Fibroblast of skin of right biceps (primary cell): ENCODE measurements at places on chromosomes 1 and 21.

- DNase-seq, result peak; percentile 81
These were observed 179.9 kb upstream of the FGGY start for GRCh38 chr1:59116920-59117542.

- DNase-seq, result no peak
These were observed 125.9 kb upstream of the IRF2BP2 start for GRCh38 chr1:234735916-234736315.

- DNase-seq, result no peak
These were observed 271.7 kb upstream of the C1orf174 start for GRCh38 chr1:4171480-4172450.

DNA sequence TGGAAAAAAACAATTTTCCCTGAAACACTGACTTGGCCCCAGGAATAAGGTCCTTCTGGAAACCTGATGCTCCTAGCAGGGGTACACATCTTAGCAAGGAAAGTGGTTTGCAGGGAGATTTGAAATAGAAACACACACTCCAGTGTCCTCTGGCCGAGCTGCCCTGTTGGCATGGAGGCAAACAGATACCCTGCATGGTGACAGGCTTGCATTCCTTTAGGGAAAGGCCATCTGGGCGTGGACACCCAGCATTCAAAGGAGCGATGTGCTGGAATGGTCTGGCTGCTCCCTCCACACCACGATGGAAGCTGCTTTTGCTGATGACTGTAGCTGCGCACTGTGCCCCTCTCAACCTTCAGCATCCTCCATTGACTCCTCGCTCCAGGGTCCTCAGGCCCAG lies 41.5 kb upstream of the BCAR3 start:
- DNase-seq, result peak; percentile 45

- peak; percentile 65 for DNase-seq
These were observed 12.6 kb upstream of the RCSD1 start for GRCh38 chr1:167617153-167618147.

DNA sequence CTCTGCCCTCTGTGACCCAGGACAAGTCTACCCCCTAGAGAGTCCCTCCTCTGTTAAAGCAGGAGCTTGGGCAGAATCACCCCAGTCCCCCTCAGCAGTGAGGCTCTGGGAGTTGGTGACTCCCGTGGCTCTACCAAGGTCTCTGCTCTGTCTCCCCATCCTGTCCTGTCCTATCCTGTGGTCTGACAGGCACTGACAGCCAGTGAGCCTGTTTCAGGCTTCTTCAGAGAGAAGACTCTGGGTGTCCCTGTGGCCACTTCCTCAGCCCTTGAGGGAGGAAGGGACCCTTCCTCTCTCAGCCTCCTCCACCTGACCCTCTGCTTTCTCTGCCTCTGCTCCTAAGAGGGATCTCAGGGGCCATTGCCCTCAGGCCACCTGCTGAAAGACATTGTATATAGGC lies 148.7 kb downstream of the FCRL5 start:
- DNase-seq, result no peak

DNA sequence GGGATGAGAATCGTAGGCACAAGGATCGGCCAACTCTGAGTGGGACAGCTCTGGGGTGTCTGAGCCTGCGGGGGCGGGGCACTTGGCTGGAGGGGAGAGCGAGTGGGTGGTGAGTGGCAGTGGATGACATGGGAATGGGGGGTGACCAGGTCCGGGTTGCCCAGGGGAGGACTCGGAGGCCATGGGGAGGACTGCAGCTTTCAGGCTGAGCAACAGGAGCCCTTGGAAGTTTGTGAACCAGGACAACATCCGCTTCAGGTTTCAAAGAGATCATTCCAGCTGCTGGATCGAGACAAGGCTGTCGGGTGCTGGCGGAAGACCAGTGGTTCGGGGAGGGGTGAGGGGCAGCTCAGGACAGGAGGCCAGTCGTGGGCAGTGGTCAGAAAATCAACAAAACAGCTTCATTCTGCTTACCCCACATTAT lies 124.4 kb upstream of the IRF2BP2 start:
- DNase-seq, result no peak

DNA sequence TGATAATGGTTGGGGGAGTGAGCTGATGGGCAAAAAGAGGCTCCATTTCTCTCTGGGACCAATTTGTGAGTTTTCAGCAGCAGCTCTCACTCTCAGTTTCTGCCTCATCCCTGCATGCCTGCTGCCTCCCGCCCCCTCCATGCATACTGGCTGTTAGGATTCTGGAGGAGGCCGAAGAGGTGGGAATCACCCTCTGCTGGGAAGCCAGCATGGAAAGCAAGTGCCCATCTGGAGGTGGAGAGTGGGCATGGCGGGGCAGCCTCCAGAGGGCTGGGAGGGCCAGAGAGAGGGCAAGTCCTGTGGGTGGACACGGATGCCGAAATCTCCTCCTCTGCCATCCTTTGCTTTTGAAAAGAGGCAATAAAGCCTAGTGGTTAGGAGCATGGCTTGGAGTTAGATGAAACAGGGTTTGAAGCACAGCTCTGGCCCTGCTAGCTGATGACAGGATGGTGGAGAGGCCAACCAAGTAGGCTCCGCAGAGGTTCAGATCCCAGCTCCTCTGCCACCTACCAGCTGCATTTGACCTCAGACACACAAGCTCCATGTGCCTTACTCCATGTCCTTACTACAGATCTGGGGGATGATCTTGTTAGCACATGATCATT lies 113.4 kb downstream of the GRIK3 start:
- DNase-seq, result no peak

DNA sequence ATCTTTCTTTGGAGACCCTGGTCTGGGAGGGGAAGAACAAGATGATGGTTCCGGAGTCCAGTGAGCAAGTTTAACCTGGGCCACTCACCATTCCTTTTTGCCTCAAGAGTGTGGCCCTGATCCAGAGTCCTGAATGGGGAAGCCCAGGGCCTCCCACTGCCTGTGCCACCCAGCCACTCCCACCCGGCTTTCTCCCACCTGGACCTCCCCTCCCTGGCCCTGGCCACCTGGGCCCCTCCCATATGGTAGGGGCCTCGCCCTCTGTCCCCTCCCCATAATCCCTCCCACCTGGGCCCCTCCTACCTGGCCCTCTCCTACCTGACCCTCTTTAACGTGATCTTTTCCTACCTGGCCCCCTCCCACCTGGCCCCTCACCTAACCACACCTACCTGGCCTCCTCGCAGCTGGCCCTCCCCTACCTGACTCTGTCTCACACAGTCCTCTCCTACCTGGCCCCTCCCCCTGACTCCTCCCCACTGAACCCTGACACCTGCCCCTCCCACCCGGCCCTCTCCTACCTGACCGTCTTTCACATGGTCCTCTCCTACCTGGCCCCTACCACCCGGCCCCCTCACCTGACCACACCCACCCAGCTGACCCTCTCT lies 220.7 kb upstream of the VAMP3 start:
- DNase-seq, result no peak

DNA sequence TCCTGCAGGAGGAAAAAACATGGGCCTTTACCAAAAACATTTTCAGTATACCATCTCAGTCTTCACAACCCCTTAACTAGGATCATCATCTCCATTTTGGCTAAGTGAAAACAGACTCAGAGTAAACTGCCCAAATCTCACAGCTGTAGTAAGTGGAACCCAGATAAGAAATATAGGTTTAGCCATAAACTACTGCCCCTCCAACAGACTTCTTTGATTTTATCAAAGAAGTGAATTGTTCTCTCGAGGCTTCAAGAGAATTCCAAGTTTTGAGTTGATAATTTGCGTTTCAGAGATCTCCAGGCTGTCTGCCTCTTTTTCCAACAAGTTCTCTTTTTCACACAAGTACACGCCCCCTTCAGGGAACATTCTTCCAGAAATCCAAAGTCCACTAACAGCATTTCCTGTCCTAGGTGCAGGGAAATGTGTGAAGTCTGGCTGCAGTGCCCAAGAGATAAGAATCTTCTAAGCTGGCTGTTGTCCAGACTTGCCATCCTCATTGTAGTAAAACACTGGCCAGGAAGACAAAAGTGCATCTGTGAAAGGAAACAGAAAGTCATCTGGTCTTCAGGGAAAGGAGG lies 30.8 kb downstream of the RNF19B start:
- peak; percentile 44 for DNase-seq

- DNase-seq, result peak; percentile 64
These were observed 194.2 kb downstream of the SIPA1L2 start for GRCh38 chr1:232435729-232436128.

DNA sequence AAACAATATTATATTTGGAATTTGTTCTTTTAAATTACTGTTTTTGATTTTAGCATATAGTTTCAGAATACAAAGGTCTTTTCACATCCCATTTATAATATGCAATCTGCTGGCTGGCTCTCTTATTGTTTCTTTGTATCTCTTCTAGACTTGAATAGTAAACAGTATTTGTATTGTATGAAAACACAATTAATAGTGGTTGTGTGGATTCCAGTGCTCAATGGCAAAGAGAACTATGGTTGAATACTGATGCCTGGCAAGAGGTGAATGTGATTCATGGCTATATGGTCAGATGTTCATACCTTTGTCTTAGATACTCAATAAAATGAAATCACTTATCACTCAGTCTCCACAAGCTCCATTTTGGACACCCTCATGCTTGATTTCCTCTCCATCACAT lies 37.2 kb downstream of the OR6Y1 start:
- no peak for DNase-seq

GRCh38 chr1:236950365-236950764 lies 53.9 kb downstream of the MT1HL1 start:
- DNase-seq, result no peak

DNA sequence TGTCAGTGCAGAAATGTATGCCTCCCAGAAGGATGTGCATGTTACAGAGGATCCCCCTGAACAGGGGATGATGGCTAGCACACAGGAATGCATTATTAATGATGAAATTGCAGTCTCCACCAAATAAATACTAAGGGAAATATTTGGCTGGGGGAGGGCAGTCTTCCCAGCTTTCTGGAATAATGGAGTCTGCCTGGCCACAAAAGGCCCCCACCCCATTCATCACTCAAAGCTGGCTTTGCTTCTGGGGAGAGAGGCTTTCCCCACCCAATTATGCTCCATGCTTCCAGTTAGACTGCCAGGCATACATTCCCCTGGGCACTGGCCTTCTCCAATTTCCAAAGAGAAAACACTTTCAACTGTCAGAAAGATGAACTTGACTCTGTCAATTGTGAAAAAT lies 302.7 kb downstream of the SIPA1L2 start:
- DNase-seq, result peak; percentile 19

DNA sequence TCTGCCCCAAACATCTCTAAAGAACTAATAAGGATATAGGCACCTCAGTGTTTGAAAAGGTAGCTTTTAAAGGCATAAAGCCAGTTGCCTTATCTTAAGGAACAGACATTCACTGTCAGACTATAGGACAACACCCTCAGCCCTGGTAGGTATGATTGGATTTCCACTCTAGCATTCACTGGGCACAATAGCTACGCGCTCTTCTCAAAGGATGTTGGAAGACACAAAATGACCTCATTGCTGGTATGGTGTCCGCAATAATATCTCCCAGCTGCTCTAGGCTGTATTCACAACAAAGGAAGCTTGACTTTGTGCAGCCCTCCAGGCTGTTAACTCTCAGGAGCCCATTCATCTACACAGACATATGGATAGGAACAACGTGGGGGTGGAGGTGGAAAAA lies 119.4 kb upstream of the CXADR start:
- DNase-seq, result no peak
